Activated T-helper 1 cell treated with anti-CD3 and anti-CD28 coated beads, Interleukin-12 subunit alpha, Interleukin-12 subunit beta, Interleukin-2, Interleukin-4 antibody, amounts not matched to agents 30 ng/mL and 10 ng/mL and 1 ng/mL, durations not matched to agents 14 hours and 24 hours and 36 hours (primary cell): ENCODE measurements at places on chromosomes 13 and 19. TPM values are rescaled to one million over a fixed set of nuclear protein-coding genes. Genes with fewer than 3 reads are reported as not detected.

DNA sequence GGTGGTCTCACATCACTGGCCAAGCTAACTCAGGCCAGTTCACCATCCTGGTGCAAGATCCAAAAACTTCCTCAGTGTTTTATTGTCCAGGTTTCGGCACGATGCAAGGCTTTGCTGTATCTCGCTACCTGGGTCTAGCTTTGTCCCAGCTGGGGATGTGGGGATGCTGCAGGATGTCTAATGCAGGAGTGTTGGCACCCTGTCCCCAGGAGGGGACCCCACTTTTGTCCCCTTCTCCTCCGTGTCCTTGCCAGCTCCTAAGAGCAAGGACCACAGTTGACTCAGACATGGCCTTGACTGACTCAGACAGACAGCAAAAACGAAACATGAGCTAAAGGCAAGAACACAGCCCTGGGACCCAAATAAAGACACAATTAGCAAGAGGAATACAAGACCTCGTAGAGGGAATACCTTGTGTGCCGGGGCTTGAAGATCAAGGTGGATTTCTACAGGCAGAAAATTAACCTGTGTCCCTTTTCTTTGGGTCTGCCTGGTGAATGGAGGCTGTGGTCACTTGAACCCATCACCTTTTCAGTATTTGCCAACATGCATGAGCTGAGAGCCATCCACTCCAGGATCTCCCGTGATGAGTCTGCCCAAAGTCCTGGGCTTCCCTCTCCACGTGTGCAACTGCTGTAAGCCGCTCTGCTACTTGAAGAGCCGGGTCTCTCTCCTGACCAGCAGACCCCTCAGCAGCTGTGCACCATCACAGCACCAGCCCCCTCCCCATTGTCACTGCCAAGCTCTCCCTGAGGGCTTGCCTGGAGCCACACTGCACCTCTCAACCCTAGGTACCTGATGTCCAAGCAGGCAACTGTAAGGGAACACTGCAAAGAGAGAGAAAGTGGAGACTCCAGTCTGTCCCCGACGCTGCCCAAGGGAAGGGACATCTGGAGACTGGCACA is 149.5 kb upstream of the ZNF507 start:
- H3K36me3 ChIP-seq = no peaks in the 10 kb centered on the region
- no peaks in the 10 kb centered on the region for H3K27me3 ChIP-seq
- DNase-seq = no peak
- H3K27ac ChIP-seq = no peak overlapping the region

- H3K4me1 ChIP-seq = no peaks in the 10 kb centered on the region
- H3K4me3 ChIP-seq = no peak overlapping the region
- no peaks in the 10 kb centered on the region for H3K36me3 ChIP-seq
- no peak overlapping the region for H3K27ac ChIP-seq
These were observed 91.9 kb downstream of the SLAIN1 start for GRCh38 chr13:77789376-77789775.

GRCh38 chr13:100493418-100493817 is 95.2 kb downstream of the GGACT start:
- H3K4me3 ChIP-seq = no peak overlapping the region
- peaks cover 5% of the 10 kb centered on the region for H3K27me3 ChIP-seq
- peaks cover 10% of the 10 kb centered on the region for H3K4me1 ChIP-seq
- H3K27ac ChIP-seq = no peak overlapping the region
- DNase-seq = no peak
- H3K36me3 ChIP-seq = peaks cover 11% of the 10 kb centered on the region

DNA sequence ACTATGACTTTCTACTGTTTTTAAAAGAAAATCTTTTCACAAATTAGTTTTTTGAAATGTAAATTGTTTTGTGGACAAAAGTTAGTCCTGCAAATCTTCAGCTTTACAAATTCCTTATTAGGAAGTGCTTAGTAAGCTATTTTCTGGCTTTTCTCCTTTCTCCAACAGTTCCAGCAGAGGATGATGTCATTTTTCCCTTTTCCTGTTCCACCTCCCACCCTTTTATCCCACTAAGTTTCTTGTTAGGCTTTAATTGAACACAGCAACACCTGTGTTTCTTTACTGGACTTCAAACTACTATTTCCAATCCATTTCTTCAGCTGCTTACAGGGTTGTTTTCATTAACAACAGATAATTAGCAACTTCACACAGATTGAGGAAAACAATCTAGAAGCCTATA is 389.2 kb downstream of the NDFIP2 start:
- H3K27ac ChIP-seq = no peak overlapping the region
- no peaks in the 10 kb centered on the region for H3K27me3 ChIP-seq
- no peak for DNase-seq
- no peaks in the 10 kb centered on the region for H3K4me1 ChIP-seq
- no peaks in the 10 kb centered on the region for H3K36me3 ChIP-seq
- no peak overlapping the region for H3K4me3 ChIP-seq

GRCh38 chr13:106110241-106110855 is 425.1 kb downstream of the EFNB2 start:
- H3K27ac ChIP-seq = no peak overlapping the region
- H3K27me3 ChIP-seq = no peaks in the 10 kb centered on the region
- H3K36me3 ChIP-seq = no peaks in the 10 kb centered on the region
- DNase-seq = no peak

- no peaks in the 10 kb centered on the region for H3K4me1 ChIP-seq
- H3K27me3 ChIP-seq = peaks cover 5% of the 10 kb centered on the region
- no peak for DNase-seq
- no peaks in the 10 kb centered on the region for H3K36me3 ChIP-seq
These were observed 39.8 kb downstream of the GPR180 start for GRCh38 chr13:94641409-94641941.

GRCh38 chr13:111202745-111203144 is 87.6 kb downstream of the ARHGEF7 start:
- H3K4me3 ChIP-seq = no peak overlapping the region
- H3K27ac ChIP-seq = peak overlapping the region; percentile 31
- H3K36me3 ChIP-seq = peaks cover 18% of the 10 kb centered on the region
- DNase-seq = no peak
- H3K4me1 ChIP-seq = peaks cover 55% of the 10 kb centered on the region

DNA sequence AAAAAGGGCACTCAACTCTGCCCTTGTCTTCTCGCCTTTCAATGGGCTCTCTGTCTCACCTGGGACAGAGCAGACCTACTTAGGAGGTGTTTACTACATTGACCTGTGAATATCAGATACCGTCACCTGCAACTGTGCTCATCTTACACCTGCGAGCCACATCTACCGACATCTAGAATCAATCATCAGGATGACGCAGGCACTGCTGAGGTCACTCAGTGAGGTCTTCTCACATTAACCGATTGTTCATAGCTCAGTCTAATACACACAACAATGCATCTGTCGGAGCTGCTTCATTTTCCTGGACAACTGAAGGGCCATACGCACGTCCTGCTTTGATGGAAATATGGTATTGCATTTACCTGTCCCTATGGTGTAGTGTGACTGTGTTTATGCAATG is 211.9 kb downstream of the FGF9 start:
- H3K27ac ChIP-seq = no peak overlapping the region
- peaks cover 4% of the 10 kb centered on the region for H3K27me3 ChIP-seq
- no peak for DNase-seq
- H3K4me1 ChIP-seq = no peaks in the 10 kb centered on the region
- H3K36me3 ChIP-seq = no peaks in the 10 kb centered on the region

GRCh38 chr13:76939215-76939614 is 9.1 kb upstream of the ACOD1 start:
- no peak overlapping the region for H3K4me3 ChIP-seq
- no peaks in the 10 kb centered on the region for H3K36me3 ChIP-seq
- no peak overlapping the region for H3K27ac ChIP-seq

DNA sequence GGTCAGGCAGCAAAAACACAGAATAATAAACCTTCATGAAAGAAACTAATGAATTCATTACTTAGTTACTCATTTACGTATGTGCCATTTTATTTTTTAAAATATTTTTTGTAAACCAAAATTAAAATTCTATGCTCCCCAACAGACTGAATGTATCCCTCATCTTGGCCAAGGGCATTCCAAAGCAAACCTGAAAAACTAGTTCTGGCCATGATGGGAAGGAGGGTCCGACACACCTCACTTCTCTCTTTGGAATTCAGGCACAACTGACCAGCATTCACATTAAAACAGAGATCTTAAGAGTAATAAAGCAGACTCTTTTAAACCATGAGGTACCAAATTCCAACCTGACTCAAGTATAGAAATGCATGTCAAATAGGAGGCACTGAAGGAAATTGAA is 1576.9 kb upstream of the SPRY2 start:
- DNase-seq = no peak
- no peaks in the 10 kb centered on the region for H3K36me3 ChIP-seq
- no peaks in the 10 kb centered on the region for H3K4me1 ChIP-seq

- no peak for DNase-seq
- peaks cover 32% of the 10 kb centered on the region for H3K36me3 ChIP-seq
- H3K4me3 ChIP-seq = peak overlapping the region; percentile 42
- peak overlapping the region; percentile 84 for H3K27ac ChIP-seq
- no peaks in the 10 kb centered on the region for H3K27me3 ChIP-seq
- peaks cover 74% of the 10 kb centered on the region for H3K4me1 ChIP-seq
These were observed 8.9 kb downstream of the PTGIR start for GRCh38 chr19:46615966-46616365.

- H3K27ac ChIP-seq = no peak overlapping the region
- no peak for DNase-seq
- peaks cover 15% of the 10 kb centered on the region for H3K27me3 ChIP-seq
These were observed 14.1 kb upstream of the AMER2 start for GRCh38 chr13:25186187-25186586.

GRCh38 chr13:89746554-89746953 is 1600.9 kb upstream of the MIR17HG start:
- H3K36me3 ChIP-seq = no peaks in the 10 kb centered on the region
- no peak overlapping the region for H3K4me3 ChIP-seq
- no peaks in the 10 kb centered on the region for H3K27me3 ChIP-seq
- no peaks in the 10 kb centered on the region for H3K4me1 ChIP-seq
- DNase-seq = no peak
- no peak overlapping the region for H3K27ac ChIP-seq

DNA sequence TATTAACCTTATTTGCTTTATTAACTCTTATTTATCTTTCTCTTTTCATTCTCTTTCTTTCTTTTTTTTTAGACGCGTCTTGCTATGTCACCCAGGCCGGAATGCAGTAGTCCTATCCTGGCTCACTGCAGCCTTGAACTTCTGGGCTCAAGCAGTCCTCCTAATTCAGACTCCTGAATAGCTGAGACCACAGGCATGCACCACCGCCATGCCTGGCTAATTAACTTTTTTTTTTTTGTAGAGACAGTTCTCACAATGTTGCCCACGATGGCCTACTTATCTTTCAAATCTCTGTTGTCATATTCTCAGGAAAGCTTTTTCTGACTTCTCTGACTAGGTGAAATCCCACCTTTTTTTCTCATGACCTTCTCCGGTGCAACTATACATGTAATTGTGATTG is 7.8 kb upstream of the SPRY2 start:
- no peak for DNase-seq
- H3K27me3 ChIP-seq = peaks cover 18% of the 10 kb centered on the region
- H3K4me3 ChIP-seq = no peak overlapping the region
- no peaks in the 10 kb centered on the region for H3K4me1 ChIP-seq
- no peaks in the 10 kb centered on the region for H3K36me3 ChIP-seq
- no peak overlapping the region for H3K27ac ChIP-seq

GRCh38 chr13:85508683-85509329 is 290.4 kb downstream of the SLITRK6 start:
- no peaks in the 10 kb centered on the region for H3K4me1 ChIP-seq
- no peak overlapping the region for H3K27ac ChIP-seq
- no peaks in the 10 kb centered on the region for H3K36me3 ChIP-seq
- no peak for DNase-seq
- no peak overlapping the region for H3K4me3 ChIP-seq
- no peaks in the 10 kb centered on the region for H3K27me3 ChIP-seq

Gene CERS1
- total RNA-seq = not detected in 2 replicates

Gene DAND5
- total RNA-seq = 0.10 TPM in 2 replicates

Gene BRSK1
- total RNA-seq = 7.8 and 8.4 TPM in 2 replicates

Gene ERFL
- 3.1 TPM in 2 replicates for total RNA-seq

Gene RFX1
- total RNA-seq = 16.0 and 17.0 TPM in 2 replicates

Gene TMEM59L
- 0.10 and 0.17 TPM in 2 replicates for total RNA-seq

Gene OR4F17
- not detected in 2 replicates for total RNA-seq

Gene CEACAM18
- not detected in 2 replicates for total RNA-seq

Gene SIGLECL1
- not detected in 2 replicates for total RNA-seq

Gene KCTD4
- not detected in 2 replicates for total RNA-seq

Gene TRPM4
- 1.4 and 2.0 TPM in 2 replicates for total RNA-seq

Gene SGCG
- not detected in 2 replicates for total RNA-seq
